Testis (tissue), 5 donors: ENCODE measurements at places on chromosomes 2 and 18. TPM values are rescaled to one million over a fixed set of nuclear protein-coding genes. Genes with fewer than 3 reads are reported as not detected.

MGAT4A gene
- total RNA-seq = 13.9 TPM

CFAP221 gene
- 62.4 TPM for total RNA-seq

DYSF gene
- 6.8 TPM for total RNA-seq

LIPG gene
- 48.0 TPM for total RNA-seq
